Smooth muscle cell of the pulmonary artery (primary cell): ENCODE measurements at places on chromosomes 12 and 14. TPM values are rescaled to one million over a fixed set of nuclear protein-coding genes. Genes with fewer than 3 reads are reported as not detected.

The LBHD2 gene
- not detected in 2 replicates for total RNA-seq

The SPTB gene
- total RNA-seq: 0.13 TPM in 1 of 2 replicates, not detected in the other

The SIX6 gene
- not detected in 2 replicates for total RNA-seq

The SRRM4 gene
- not detected in 2 replicates for total RNA-seq

The RNFT2 gene
- total RNA-seq: 6.1 and 6.6 TPM in 2 replicates

The GLT8D2 gene
- total RNA-seq: 41.9 and 43.5 TPM in 2 replicates

The OTOGL gene
- 0.07 and 0.39 TPM in 2 replicates for total RNA-seq

The P2RX2 gene
- not detected in 2 replicates for total RNA-seq

The DCAF4 gene
- 10.8 and 12.8 TPM in 2 replicates for total RNA-seq

The GPR65 gene
- 0.07 and 0.26 TPM in 2 replicates for total RNA-seq

The KRT7 gene
- total RNA-seq: 15.0 and 16.4 TPM in 2 replicates

The PPP1R1A gene
- not detected in 2 replicates for total RNA-seq

The LARP4 gene
- total RNA-seq: 40.0 and 49.1 TPM in 2 replicates

The KRT75 gene
- not detected in 2 replicates for total RNA-seq

The BCAT1 gene
- total RNA-seq: 186 and 363 TPM in 2 replicates

The ACVRL1 gene
- total RNA-seq: 6.2 and 31.9 TPM in 2 replicates

The GDF3 gene
- not detected in 2 replicates for total RNA-seq

The DRAM1 gene
- 32.7 and 85.3 TPM in 2 replicates for total RNA-seq

The EID3 gene
- total RNA-seq: 8.9 and 14.2 TPM in 2 replicates

The IL26 gene
- 0.13 and 2.0 TPM in 2 replicates for total RNA-seq

The LALBA gene
- not detected in 2 replicates for total RNA-seq

The KERA gene
- not detected in 2 replicates for total RNA-seq

The OVCH1 gene
- 0.07 and 0.13 TPM in 2 replicates for total RNA-seq

The MANSC4 gene
- total RNA-seq: not detected in 2 replicates

The NUP37 gene
- total RNA-seq: 20.0 and 28.7 TPM in 2 replicates

The SLC5A8 gene
- total RNA-seq: not detected in 2 replicates

The CACNA2D4 gene
- 0.07 and 1.5 TPM in 2 replicates for total RNA-seq

The SDS gene
- total RNA-seq: not detected in 2 replicates

The CLEC4D gene
- total RNA-seq: not detected in 2 replicates

The GPR162 gene
- 2.7 and 6.6 TPM in 2 replicates for total RNA-seq

The ETFBKMT gene
- total RNA-seq: 2.0 and 3.3 TPM in 2 replicates

The OR6J1 gene
- 0.03 TPM in 1 of 2 replicates, not detected in the other for total RNA-seq

The TAS2R7 gene
- not detected in 2 replicates for total RNA-seq

The CELA1 gene
- total RNA-seq: not detected in 2 replicates

The EGLN3 gene
- total RNA-seq: 1.7 and 2.2 TPM in 2 replicates

The EFS gene
- total RNA-seq: 4.7 and 15.0 TPM in 2 replicates

The VASH1 gene
- total RNA-seq: 7.7 and 10.4 TPM in 2 replicates

The SLC38A4 gene
- 0.39 and 0.56 TPM in 2 replicates for total RNA-seq

The EIF2S3B gene
- total RNA-seq: 0.65 and 14.8 TPM in 2 replicates

The ALG10B gene
- total RNA-seq: 4.4 and 6.7 TPM in 2 replicates

The PAX9 gene
- total RNA-seq: 0.10 and 0.52 TPM in 2 replicates

The IQSEC3 gene
- total RNA-seq: 0.07 and 0.17 TPM in 2 replicates

The CD163L1 gene
- 0.43 and 2.6 TPM in 2 replicates for total RNA-seq

The CDKN3 gene
- total RNA-seq: 4.4 and 17.6 TPM in 2 replicates

The KCNC2 gene
- total RNA-seq: not detected in 2 replicates

The TRPV4 gene
- 1.3 and 1.4 TPM in 2 replicates for total RNA-seq

The RNF34 gene
- total RNA-seq: 61.3 and 88.2 TPM in 2 replicates

The COA8 gene
- total RNA-seq: 17.7 and 22.5 TPM in 2 replicates

The DIO3 gene
- total RNA-seq: 0.13 and 1.1 TPM in 2 replicates

The AACS gene
- total RNA-seq: 16.9 and 23.8 TPM in 2 replicates

The POTEG gene
- not detected in 2 replicates for total RNA-seq

The TCL1B gene
- total RNA-seq: not detected in 2 replicates

The TOMM20L gene
- total RNA-seq: not detected in 2 replicates

The APOF gene
- not detected in 2 replicates for total RNA-seq
